Naive thymus-derived CD4-positive, alpha-beta T cell (primary cell): ENCODE measurements at places on chromosomes 3 and 15. TPM values are rescaled to one million over a fixed set of nuclear protein-coding genes. Genes with fewer than 3 reads are reported as not detected.

GRCh38 chr3:73509066-73509465 is 115.7 kb downstream of the PDZRN3 start:
- H3K27ac ChIP-seq = no peak overlapping the region
- no peaks in the 10 kb centered on the region for H3K27me3 ChIP-seq
- H3K4me1 ChIP-seq = no peaks in the 10 kb centered on the region
- H3K36me3 ChIP-seq = no peaks in the 10 kb centered on the region
- H3K4me3 ChIP-seq = no peak overlapping the region

- H3K27me3 ChIP-seq = no peaks in the 10 kb centered on the region
- no peaks in the 10 kb centered on the region for H3K4me1 ChIP-seq
- no peak for DNase-seq
- no peak overlapping the region for H3K4me3 ChIP-seq
- H3K36me3 ChIP-seq = no peaks in the 10 kb centered on the region
These were observed 209.3 kb upstream of the PROK2 start for GRCh38 chr3:71994203-71994602.

DNA sequence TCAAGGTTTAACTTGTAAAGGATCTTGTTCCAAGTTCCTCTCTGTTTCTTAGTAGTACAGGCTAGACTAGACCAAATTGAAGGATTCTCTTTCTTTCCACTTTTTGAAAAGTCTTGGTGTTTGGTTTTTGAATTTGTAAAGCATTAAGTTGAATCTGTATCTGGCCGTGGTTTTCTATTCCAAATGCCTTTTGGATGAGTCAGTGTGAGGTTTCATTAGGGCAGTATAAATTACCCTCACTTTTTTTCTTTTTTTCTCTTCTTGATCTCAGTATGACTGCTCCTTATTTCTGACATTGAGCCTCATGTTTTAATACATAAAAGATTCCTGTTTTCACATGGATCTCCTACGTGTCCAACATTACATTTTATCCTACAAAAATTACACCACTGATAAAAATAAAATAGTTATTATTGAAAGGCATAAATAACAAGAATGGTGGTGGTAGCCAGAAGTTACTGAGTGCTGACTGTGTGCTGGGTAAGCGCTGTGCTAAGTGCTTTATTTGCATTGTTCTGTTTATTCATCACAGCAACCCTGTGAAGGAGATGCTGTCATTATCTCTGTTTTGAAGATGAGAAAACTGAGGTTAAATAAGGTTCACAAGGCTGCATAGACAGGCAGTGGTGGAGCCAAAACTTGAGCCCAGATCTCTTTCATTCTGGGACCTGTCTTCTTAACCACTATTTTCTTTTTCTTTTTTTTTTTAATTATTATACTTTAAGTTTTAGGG is 48.3 kb downstream of the MITF start:
- DNase-seq = no peak
- no peak overlapping the region for H3K4me3 ChIP-seq
- H3K4me1 ChIP-seq = no peaks in the 10 kb centered on the region
- no peaks in the 10 kb centered on the region for H3K36me3 ChIP-seq

DNA sequence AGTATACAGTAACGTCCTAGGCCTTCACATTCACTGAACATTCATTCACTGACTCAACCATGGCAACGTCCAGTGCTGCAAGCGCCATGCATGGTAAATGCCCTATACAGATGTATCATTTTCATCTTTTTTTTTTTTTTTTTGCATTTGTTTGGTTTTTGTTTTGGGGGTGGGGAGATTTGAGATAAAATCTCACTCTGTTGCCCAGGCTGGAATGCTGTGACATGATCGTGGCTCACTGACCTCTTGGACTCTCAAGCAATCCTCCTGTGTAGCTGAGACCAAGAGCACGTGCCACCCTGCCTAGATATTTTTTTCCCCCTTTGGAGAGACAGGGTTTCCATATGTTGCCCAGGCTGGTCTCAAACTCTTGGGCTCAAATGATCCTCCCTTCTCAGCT is 37.4 kb downstream of the SUSD5 start:
- H3K4me1 ChIP-seq = no peaks in the 10 kb centered on the region
- no peaks in the 10 kb centered on the region for H3K36me3 ChIP-seq
- H3K4me3 ChIP-seq = no peak overlapping the region
- H3K27me3 ChIP-seq = no peaks in the 10 kb centered on the region
- H3K27ac ChIP-seq = no peak overlapping the region
- DNase-seq = no peak

DNA sequence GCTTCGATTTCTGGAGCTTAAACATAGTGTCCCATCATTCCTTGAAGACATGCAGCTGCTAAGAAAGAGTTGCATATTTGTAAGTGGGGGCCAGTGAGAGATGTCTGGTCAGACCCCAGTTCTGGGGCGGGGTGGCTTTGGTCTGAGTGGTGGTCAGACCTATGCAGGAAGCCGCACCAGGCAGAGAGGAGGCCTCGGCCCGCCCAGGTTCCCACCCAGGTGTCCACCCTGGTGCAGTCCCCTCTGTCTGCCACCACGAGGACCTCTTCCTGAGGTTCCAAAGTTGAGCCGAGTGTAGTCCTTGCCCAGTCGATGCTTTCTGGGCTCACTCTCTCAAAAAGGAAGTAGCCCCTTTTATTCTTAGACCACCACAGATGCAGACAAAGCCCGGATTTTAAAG is 122.6 kb upstream of the DLG1 start:
- no peaks in the 10 kb centered on the region for H3K27me3 ChIP-seq
- H3K4me1 ChIP-seq = no peaks in the 10 kb centered on the region
- H3K4me3 ChIP-seq = no peak overlapping the region
- no peak overlapping the region for H3K27ac ChIP-seq
- H3K36me3 ChIP-seq = no peaks in the 10 kb centered on the region

DNA sequence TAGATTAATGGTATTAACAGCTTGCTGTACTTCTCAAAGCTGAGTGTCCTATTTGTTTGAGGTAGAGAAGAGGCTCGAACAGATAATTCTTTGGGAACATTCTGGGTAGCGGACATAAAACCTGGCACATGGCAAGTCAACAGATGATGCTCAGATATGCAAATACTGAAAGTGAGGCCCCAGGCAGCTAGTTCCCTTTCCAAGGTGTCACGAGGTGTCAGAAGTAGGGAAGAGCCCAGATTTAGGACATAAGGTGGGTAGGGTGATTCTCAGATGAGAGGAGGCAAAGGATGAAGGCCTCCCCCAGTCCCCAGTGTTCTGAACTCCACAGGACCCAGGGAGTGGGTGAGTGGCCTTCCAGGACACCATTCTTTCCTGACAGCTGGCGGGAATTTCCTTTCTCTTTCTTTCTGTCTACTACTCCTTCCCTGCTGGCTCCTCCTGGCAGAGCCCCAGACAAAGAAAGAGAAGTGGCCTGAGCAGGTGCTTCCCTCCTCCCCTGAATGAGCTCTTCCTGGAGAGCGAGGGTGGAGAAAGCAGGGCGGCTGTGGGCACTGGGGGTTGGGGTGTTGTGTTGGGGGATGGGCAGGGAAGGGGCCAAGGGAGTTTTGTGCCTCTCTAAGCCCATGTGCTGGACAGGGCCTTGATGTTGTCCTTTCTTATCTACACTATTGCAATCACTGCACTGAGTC is 87.5 kb downstream of the CORO2B start:
- no peaks in the 10 kb centered on the region for H3K4me1 ChIP-seq
- no peak for DNase-seq
- H3K27ac ChIP-seq = no peak overlapping the region
- no peak overlapping the region for H3K4me3 ChIP-seq
- H3K27me3 ChIP-seq = no peaks in the 10 kb centered on the region

DNA sequence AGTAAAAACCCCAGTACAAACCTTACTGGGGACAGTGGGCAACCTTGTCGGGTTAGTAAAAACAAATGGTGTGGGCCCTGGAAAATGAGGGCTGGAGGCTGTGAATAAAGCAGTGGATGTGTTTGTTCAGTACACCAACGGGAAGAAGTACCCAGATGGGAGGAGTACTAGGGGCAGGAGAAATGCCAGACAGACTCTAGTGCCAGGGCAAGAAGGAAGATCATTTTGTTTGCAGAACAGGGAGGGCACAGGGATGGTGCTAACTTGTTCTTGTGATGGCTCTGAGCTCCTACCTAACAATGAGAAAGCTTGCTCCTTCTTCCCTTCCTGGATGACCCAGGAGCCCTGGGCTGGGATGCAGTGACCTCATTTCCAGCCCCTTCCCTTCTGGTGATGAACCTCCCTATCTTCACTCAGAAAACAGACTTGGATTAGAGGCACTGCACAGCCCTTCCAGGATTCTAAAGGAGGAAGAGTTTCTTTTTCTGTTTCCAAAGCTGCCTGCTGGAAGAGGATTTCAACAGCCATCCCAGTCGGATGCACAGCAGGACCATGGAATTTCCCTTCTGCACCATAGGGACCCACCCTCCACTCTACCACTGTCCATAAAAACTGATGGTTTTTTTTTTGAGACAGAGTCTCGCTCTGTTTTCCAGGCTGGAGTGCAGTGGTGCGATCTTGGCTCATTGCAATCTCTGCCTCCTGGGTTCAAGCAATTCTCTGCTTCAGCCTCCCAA is 6.1 kb downstream of the RASSF1 start:
- peaks cover 47% of the 10 kb centered on the region for H3K36me3 ChIP-seq
- DNase-seq = no peak
- no peak overlapping the region for H3K4me3 ChIP-seq
- no peaks in the 10 kb centered on the region for H3K27me3 ChIP-seq
- H3K4me1 ChIP-seq = peaks cover 38% of the 10 kb centered on the region
- H3K27ac ChIP-seq = peak overlapping the region; percentile 53

Gene PAQR5
- total RNA-seq = 0.11 TPM

Gene TUSC2
- 16.8 TPM for total RNA-seq

Gene ERC2
- not detected in 2 replicates for total RNA-seq

Gene BOC
- not detected for total RNA-seq
